NCI-H1105 (cell line): ENCODE measurements at places on chromosomes 4 and X.

GRCh38 chr4:86948276-86948675 is 13.5 kb downstream of the AFF1 start:
- no peak for DNase-seq

- DNase-seq = no peak
These were observed 895.1 kb downstream of the PCDH18 start for GRCh38 chr4:136637071-136637777.

DNA sequence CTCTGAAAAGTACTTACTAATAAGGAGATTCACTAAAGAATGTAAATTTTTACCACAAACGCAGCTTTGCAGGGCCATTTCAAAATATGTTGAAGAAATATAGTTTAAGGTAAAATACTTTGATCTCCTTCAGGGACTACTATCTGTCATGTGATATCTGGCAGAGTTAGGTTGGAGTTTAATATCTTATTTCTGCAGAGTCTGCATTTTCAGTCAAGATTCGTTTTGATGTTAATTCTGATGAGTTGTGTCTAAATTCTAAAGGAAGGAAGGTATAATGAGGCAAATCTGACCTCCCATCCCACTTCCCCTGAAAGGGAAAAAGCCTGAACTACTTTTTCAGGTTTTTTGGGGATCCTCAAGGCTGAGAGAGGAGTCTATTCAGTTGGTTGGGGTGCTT is 123.9 kb upstream of the TECRL start:
- no peak for DNase-seq

- peak; percentile 27 for DNase-seq
These were observed 121.2 kb upstream of the NAP1L5 start for GRCh38 chr4:88818631-88819470.

DNA sequence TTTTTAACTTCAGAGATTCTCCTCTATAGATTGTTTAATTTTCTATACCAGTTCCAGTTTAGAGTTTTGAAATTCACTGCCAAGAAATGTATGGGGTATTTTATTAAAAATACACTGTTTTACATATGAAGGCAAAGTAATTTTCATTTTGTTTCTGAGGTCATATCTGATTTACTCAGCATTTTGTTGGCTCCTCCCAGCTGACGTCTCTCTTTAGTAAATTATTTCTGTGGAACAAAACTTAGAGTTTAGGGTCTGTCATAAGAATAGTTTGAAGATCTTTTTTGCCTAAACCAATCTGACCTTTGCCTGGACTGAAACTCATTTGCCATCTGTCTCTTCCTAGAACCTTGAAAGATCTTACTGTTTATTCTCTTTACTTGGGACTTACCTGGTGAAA is 16.9 kb downstream of the FNIP2 start:
- DNase-seq = no peak

GRCh38 chr4:7837597-7838135 is 102.0 kb downstream of the AFAP1 start:
- DNase-seq = no peak
